ENCODE measurements at places on chromosomes 2 and 18.

DNA sequence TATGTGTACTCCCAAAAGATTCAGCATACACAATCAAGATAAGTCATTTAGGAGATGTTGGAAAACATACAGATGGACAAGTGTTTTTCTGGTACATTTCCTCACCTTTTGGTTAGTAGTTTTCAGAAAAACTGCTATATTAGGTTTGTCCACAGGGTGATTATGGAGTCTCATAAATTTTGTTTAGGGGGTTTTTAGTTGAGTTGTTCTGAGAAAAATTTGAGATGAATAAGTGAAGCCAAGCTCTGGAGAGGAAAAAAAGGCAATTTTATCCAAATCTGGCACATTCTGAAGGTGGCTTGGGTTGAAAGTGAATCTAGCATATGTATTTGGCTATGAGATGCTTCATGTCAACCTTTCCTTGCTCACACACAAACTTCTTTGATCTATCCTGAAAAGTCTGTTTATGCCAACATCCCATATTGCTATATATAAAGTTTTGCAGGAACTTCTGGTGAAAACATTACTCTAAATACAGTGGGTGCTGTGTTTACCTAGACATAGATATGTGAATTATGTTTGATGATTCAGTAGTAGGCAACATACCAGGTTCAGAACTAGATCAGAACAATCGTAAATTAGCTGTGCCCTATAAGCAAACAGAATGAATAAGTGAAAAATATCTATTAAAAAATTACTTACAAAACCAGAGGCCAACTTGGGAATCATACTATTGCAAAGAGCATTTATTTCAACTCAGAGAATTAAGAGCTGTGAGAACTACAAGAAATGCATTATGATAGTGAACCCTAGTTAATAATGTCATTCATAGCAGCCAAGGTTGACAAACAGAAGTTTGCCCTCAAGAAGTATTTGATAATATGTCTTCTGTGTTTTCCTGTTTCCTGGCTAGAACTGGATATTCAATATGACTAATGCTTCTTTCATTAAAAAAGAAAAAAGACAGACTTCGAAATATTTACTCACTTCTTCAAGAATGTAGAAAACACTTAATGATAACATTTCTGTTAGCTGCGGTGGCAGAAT, 552.0 kb downstream of the IRS1 start:
- no peak for DNase-seq

GRCh38 chr18:63676526-63677323, 15.0 kb upstream of the SERPINB3 start:
- DNase-seq, result no peak

DNA sequence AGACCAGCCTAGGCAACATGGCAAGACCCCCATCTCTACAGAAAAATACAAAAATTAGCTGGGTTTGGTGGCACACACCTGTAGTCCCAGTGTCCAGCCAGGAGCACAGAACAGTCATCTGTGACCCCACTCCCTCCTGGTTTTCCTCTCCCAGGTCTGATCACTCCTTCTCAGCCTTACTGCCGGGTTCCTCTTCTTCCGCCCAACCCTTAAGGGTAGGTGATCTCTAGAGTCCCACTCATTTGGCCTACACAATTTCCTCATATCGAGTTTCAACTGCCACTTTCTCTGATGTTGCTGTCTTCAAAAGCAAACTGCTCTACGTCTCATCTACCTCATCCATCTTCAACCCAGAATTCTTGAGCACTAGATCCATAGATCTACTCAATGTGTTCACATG, 13.4 kb upstream of the MAT2A start:
- no peak for DNase-seq

- DNase-seq, result no peak
Observed at GRCh38 chr2:149561309-149561926, 26.2 kb downstream of the MMADHC start.

DNA sequence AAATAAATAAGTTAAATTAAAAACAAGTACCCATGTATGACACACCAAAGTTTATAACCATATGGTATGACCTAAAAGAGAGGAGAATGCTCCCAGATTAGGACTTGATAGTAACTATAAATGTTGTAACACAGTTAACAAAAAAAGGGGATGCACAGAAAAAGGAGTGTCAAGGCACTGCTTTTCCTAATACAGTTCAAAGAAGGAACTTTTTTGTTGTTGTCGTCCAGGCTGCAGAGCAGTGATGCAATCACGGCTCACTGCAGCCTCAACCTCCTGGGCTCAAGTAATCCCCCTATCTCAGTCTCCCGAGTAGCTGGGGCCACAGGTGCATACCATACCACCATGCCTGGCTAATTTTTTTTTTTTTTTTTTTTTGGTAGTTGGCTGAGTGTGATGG, 2.7 kb downstream of the NARS1 start:
- no peak for DNase-seq

DNA sequence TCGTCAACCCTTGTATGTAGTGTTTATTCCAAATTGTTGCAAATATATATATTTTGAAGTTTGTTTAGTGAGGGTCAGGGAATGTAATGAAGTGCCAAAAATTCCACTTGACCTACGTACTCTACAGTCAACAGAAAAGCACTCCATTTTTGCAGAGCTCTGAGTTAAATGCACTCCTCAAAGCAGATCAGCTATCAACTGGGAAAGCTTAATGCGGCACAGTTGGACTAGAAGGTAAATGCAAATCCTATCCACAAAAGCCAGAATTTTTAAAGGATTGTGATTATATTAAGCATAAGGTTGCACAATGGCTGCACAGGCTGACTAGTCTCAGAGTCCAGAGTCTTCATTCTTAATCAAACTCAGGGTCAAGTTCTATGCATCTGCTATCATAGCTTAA, 577.1 kb downstream of the ARHGAP15 start:
- DNase-seq, result no peak

- no peak for DNase-seq
Observed at GRCh38 chr2:54957321-54957999, 92.8 kb downstream of the RTN4 start.

DNA sequence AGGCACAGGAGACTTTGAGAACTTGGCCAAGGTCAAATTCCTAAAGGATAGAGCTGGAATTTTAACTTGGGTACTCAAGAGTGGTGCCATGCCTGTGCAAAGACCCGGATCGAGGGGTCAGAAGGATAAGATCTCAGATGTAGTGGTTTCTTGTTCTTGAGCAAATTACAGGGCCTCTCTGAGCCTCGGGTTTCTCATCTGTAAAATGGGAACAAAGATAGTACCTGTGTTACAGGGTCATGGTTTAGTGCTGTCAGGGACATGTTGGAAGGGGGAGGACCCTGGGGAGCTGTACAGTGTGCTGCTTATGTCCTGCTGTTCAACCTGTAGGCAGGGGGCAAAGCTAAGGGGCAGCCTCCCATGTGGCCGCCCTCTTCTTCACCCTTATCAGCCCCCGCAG, 173.5 kb upstream of the HAAO start:
- DNase-seq, result no peak

- DNase-seq, result no peak
Observed at GRCh38 chr18:79471046-79471445, 75.3 kb downstream of the NFATC1 start.

DNA sequence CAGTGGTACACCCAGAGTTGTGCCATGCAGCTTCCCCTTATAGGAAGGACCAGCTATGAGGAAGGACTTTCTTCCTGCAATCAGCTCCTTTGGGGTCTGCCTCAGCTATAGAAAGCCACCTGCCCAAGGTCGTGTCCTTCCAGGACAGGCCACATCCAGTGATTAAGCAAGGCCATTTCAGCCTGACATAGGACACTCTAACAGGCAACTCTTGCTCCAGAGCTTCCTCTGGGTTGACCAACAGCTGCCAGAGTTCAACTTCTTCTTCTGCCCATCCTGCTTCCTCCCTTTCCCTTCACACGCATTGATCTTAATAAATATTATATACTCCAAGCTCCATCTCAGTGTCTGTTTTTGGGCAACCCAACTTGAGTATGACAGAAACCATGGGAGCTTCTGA, 12.8 kb downstream of the LRP2 start:
- no peak for DNase-seq

DNA sequence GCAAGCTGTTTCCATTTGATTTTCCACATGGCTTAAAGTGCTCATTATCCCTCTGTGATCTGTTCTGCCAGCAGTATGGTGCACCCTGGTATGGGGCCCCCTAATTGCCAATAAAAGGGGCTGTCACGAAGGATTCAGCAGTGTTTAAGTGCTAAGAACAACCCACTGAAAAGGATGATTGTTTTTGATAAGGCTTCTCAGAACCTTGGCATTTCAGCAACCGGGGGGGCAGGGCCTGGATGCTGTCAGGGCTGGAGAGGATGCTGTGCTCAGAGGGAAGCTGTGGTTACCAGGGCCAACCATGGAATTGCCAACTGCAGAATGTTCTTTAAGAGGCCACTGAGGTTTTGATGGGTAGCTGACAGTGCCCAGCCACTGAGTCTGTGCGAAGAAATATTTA, 117.8 kb downstream of the CTIF start:
- DNase-seq, result no peak

GRCh38 chr2:190533175-190533967, 1.2 kb downstream of the NEMP2 start:
- DNase-seq, result no peak

DNA sequence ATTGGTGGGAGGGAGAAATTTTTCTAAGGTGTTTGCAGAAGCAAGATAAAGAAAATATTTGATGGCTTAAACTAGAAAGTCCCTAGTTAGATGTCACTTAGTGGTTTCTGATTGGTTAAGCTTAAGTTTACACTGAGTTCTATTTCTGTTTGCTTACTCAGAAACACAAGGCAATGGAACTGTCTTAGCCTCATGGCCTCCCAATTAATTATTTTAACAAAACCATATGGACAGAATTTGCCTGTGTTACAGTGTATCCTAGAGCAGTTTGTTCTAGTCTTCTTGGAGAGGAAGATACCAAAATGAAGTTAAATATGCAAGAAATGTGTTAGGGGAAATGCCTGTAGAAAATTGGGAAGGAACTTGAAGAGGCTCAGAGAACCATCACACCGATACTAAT, 4.6 kb upstream of the IMPACT start:
- no peak for DNase-seq

Measured in hypothalamus (tissue), 51 donors.